ENCODE measurements at places on chromosomes 3 and 15. TPM values are rescaled to one million over a fixed set of nuclear protein-coding genes. Genes with fewer than 3 reads are reported as not detected.

The LMAN1L gene
- total RNA-seq: not detected

The ADGRG7 gene
- not detected for total RNA-seq

The BFSP2 gene
- total RNA-seq: not detected

The SRPRB gene
- 37.3 TPM for total RNA-seq
